ENCODE measurements at places on chromosomes 6 and 20. TPM values are rescaled to one million over a fixed set of nuclear protein-coding genes. Genes with fewer than 3 reads are reported as not detected.
A peak's percentile ranks its signal among the peaks of the same experiment; 100 is the strongest.

- no peak for DNase-seq
Measured at GRCh38 chr6:17397764-17398194, 4.4 kb downstream of the CAP2 start.

- no peak for DNase-seq
Measured at GRCh38 chr20:17759449-17759848, 59.7 kb downstream of the BANF2 start.

GRCh38 chr20:10119336-10119735, 84.5 kb downstream of the ANKEF1 start:
- no peak for DNase-seq

DNA sequence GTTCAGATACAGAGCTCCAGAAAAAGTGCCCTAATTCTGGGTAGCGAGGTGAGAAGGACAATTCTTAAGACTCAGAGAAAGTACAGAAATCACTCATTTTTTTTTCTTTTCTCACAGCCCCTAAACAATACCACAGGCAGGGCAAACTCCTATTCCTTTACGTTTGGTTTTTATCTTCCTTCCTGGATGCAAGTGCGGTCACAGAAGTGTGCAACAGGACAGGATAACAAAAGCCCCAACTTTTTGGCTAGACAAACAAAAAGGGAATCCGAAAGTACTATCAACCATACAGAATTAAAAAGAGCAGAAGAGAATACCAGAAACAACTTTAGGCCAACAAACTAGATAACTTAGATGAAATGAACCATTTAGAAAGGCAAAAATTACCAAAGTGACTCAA, 18.4 kb upstream of the BEND6 start:
- no peak for DNase-seq

GRCh38 chr6:11353921-11354389, 121.5 kb upstream of the NEDD9 start:
- DNase-seq, result peak; percentile 80

DNA sequence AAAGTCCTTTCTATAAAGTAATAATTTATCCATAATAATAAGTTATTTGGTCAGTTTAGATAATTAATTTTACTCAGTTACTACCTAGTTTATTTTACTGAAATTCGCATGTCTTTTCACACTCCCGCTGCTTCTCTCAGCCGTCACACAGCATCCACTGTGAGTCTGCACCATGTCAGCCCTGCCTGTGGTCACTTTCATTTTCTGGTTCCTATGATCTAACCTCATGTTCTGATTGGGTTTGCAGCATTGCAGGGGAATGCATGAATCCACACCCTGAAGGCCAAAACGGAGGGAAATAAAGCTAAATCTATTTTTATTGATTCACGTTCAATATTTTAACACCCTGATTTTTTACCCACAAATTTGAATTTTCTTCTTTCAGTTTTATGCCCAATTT, 47.4 kb downstream of the PDE10A start:
- no peak for DNase-seq

- DNase-seq, result no peak
Measured at GRCh38 chr6:3725145-3726047, 26.1 kb downstream of the PXDC1 start.

DNA sequence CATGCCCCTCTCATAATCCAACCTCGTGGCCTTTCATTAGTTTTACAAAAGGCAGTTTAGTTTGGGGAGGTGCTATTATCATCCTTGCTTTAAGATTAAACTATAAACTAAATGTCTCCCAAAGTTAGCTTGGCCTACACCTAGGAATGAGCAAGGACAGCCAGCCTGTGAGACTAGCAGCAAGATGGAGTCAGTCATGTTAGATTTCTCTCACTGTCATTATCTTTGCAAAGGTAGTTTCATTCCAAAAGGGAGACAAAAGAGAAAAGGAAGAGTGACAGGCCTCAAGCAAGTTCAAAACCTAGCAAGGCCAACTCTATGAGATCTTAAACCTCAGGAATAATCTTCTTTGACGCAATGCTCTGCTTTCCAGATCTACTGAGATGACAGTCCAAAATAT, 232.2 kb downstream of the UBE3D start:
- no peak for DNase-seq

GRCh38 chr6:43804550-43805223, 34.7 kb downstream of the VEGFA start:
- no peak for DNase-seq

DNA sequence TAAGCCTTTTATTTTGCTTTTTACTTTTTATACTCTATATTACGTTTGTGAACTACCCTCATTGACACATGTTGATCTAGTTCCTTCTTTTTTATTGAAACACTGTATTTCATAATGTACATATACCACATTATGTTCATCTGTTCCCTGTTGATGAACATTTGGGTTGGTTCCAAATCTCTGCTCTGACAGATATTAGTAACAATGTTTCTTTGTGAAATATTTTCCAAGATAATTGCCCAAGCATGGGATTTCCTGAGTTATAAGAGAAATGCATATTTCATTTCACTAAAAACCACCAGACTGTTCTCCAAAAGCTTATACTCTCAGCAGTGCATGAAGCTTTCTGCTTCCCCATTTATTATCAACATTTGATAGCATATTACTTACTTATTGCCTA, 44.2 kb upstream of the TNFRSF21 start:
- DNase-seq, result no peak

DNA sequence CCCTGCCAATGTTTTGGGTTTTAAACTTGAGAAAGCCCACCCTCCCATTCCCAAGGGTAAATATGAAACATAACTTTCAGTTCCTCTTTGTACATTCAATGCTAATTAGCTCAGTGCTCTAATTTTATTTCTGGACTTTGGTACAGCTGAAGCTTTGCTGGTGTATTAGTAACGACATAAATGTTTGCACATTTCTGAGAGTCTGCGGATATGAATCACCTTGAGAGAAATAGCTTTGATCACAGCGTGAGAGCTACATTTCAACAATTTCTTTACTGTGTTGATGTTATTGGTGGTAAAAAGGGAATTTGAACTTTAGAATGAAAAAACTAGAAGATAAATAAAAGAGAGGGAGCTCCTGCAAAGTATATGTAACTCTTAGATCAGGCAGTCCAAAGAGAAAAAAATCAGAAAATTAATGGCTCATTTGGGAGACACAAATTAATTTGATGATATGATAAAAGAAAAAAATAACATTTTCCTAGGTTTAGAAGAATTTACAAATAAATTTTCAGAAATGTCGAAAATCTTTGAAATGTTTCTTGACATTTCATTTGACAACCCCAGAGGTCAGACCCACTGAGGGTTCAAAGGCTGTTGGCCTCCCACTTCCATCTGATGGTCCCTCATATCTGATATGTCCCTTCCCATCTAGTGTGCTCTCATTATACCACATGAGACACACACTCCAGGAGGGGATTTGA, 38.5 kb upstream of the CAP2 start:
- no peak for DNase-seq

DNA sequence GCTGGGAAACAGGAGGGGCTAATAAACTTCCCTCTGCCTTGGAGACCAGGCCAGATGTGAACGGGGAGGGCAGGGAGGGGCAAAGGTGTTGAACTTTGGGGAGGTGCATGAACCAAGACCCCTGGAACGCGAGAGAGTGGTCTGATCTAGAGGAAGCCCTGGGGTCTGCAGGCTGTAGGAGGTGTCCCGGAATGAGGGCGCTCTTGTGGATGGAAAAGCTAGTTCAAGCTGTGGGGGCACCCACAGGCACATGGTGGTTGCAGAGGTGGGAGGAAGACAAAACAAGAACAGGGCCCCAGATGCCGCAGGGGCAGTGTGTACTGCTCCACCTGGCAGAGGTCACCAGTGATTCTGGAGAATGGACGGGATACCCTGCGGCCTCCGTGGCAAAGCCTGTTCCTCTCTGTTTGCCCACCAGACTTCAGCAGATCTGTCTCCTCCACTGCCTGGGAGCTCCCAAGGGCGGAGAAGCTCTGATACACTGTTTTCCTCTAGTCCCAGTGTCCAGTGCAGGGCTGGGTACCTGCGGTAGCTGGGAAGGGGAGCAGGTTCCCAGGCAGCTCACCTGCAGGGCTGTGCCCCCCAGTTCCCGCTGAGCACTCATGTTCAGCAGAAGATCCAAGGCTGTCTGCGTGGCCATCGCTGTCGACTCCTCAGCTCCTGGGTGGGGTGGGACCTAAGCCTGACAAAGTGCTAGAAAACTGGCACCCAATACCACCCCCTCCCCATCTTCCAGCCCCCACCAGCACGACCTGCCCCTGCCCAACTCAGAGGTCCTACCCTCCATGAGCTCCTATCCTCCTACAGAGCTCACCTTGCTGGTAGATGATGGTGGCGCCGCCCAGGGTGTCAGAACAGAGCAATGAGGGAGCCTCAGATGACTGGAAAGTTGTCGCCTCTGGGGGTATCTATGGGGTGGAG, 14.7 kb downstream of the ZNF335 start:
- DNase-seq, result no peak

DNA sequence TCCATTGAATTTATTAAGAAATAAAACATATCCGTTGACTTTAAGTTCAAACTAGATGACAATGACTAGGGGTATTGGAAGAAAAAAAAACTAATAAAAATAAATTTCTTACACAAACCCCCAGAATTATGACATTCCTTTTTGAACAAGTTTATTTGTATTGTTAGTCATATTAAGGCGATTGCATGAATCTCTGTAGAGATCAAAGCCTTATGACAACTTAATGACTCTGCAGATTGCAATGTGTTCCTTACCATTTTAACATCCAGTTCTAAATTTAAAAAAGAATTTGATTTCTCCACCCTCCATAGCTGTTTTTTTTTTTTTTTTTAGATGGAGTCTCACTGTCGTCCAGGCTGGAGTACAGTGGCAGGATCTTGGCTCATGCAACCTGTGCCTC, 189.8 kb upstream of the CEP162 start:
- DNase-seq, result no peak

DNA sequence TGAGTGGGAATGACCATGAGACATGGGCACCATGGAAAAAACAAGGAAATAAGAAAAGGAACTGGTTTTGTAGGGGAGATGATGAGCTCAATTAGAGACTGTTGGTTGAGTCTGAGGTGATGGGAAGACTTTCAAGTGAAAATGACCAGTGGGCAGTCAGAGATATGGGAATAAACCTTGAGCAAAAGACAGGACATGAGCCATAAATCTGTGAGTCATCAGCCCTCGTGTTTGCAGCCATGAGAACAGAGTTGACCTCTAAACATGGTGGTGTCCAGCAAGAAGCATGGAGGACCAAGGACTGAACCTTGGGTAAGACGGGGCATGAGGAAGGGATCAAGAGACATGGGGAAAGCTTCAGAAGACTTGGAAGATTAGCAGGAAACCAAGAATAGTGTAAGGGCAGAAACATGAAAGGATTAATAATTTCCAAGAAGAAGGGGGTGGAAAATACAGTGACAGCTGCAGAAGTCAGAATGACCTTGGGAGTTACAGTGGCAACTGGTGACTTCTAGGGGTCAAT, 280.6 kb upstream of the PRDM1 start:
- DNase-seq, result no peak

- DNase-seq, result no peak
Measured at GRCh38 chr20:15902493-15902892, 670.8 kb downstream of the KIF16B start.

DNA sequence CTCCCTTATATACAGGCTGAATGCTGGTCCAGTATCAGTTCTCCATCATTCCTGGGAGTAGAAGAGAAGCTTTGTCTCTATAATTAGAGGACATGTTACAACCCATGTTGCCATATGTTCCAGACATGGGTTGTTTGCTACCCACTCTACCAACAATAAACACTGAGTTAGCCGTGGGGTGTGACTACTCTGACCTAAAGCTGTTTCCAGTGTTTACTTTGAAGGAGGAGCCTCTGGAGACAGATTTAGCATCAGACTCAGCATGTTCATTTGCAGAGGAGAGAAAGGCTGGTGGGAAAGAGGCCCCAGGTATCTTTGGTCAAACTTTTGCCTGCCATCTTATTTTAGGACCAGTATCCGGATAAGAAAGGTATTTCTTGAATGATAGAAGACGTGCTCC, 157.9 kb upstream of the SNX9 start:
- no peak for DNase-seq

DNA sequence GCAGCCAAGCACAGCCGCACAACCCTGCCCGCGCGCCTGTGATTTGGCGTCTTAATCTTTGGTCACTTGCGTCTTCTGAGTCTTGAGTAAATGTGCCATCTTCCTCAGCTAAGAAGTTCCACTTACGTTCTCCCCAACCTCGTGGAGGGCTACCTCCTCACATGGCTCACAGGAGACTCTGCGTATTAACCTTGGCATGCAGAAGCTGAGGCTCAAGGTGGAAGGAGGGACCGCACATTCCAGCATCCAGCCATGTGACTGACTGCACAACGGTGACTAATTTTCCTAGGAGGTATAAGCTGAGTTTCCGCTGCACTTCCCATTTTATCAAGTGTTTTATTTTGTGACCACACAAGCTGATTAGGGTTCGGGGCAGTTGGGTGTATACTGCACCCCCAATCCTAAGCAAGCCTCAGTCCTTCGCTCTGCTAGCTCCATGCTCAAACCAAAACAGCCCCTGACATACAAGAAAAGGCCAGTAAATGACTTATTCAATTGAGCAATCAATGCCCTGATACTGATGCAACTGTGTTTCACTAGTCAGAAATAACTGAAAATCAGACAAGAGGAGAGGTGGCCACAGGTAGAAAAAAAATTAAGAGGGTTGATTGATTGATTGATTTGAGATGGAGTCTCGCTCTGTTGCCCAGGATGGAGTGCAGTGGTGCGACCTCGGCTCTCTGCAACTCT, 7.0 kb downstream of the BEND3 start:
- no peak for DNase-seq

GRCh38 chr6:26225848-26226578, 138.8 kb downstream of the HFE start:
- no peak for DNase-seq

GRCh38 chr20:53773792-53774401, 180.3 kb upstream of the ZNF217 start:
- DNase-seq, result no peak

DNA sequence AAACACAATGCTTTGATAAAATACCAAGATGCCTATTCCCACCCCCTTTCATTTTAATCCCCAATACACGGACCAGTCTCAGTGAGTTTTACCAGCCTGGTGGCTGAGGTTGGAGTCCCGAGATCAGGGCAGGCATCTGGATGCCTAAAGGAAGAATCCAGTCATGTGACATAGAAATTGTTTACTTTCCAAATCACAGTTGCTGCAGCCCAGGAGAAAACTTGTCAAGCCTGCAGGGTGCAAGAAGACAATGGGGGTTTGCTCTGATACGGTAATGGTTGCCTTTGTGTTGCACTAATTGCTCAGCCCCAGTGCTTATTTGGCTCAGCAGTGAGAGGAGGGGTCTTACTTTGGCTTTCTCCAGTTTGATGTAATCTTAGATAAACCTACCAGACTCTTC, 308.5 kb upstream of the POU3F2 start:
- DNase-seq, result no peak

The CGA gene
- total RNA-seq, result not detected

The ME1 gene
- total RNA-seq, result not detected

The CTCFL gene
- total RNA-seq, result not detected

The DAAM2 gene
- not detected for total RNA-seq

The ZSWIM3 gene
- 3.8 TPM for total RNA-seq

The LY6G5C gene
- 2.4 TPM for total RNA-seq

The MAP1LC3A gene
- total RNA-seq, result 0.95 TPM

The CSTF1 gene
- 69.8 TPM for total RNA-seq

The YIPF3 gene
- total RNA-seq, result 38.1 TPM

The VSTM2L gene
- total RNA-seq, result not detected

The PSMF1 gene
- total RNA-seq, result 180 TPM

The SLC24A3 gene
- total RNA-seq, result not detected

The SYCP2L gene
- not detected for total RNA-seq

The CRIP3 gene
- 1.4 TPM for total RNA-seq

The TTBK1 gene
- total RNA-seq, result 0.12 TPM

All from activated naive CD8-positive, alpha-beta T cell treated with anti-CD3 and anti-CD28 coated beads for 36 hours (primary cell).